ENCODE measurements at places on chromosomes 5 and 9. TPM values are rescaled to one million over a fixed set of nuclear protein-coding genes. Genes with fewer than 3 reads are reported as not detected.

The NTRK2 gene
- not detected for total RNA-seq

DNA sequence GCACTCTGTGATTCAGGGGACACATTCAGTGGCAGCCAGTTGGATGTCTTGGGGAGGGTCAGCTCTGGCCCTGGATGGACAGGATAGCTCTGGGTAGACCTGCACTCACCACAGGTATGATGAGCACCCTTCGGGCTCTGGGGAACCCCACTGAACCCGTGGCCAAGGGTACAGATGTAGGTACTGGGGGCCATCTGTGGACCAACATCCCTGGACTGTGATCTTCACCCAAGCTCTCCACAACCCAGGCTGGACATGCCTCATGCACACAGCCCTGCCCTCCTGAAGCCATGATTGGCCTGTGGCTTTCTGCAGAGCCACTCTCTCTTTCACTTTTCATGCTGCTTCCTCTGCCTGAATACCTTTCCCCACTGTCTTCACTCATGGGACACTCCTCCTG lies 15.6 kb upstream of the ACSL6 start:
- DNase-seq: no peak

The SPINK13 gene
- total RNA-seq: not detected

The PHF19 gene
- 97.9 TPM for total RNA-seq

- DNase-seq: peak; percentile 48
Observed at GRCh38 chr9:114889802-114890224, 40.6 kb downstream of the TNFSF8 start.

DNA sequence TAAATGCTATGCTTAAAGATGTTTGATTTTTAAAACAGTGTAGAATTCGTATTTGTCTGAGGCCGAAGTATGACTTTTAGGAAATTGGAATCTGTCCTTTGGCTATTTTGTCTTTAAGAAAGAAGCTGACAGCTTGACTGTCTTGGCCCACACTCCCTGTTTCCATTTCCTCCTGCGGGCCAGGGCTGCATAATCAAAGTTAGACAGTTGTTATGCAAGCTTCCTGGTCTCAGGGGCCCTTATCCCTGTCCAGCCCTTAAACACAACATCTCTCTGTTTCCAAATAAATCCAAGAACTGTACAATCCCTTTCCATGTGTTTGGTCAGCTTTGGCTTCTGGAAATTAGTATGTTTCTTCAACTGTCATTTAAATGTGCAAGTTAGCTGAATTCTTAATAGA lies 54.6 kb upstream of the ECM2 start:
- no peak for DNase-seq

DNA sequence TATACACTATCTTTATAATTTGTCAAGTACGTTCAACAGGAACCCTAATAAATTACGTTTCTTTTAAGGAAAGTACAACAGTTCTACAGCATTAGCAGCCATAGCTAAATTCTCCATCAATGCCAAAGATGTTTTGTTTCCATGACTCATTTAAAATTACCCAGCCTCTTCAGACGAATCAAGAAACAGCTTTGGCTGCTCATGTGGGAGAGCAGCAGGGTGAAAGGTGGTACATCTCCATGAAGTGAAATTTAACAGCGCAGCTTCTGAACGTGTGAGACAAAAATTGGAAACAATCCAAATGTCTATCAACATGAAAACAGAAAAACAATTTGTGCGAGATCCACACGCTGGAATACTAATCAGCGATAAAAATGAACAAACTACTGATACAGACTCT lies 327.3 kb upstream of the CDH6 start:
- DNase-seq: no peak

The ISCA1 gene
- total RNA-seq: 36.7 TPM

- DNase-seq: no peak
Observed at GRCh38 chr5:180399401-180400215, 46.5 kb upstream of the GFPT2 start.

DNA sequence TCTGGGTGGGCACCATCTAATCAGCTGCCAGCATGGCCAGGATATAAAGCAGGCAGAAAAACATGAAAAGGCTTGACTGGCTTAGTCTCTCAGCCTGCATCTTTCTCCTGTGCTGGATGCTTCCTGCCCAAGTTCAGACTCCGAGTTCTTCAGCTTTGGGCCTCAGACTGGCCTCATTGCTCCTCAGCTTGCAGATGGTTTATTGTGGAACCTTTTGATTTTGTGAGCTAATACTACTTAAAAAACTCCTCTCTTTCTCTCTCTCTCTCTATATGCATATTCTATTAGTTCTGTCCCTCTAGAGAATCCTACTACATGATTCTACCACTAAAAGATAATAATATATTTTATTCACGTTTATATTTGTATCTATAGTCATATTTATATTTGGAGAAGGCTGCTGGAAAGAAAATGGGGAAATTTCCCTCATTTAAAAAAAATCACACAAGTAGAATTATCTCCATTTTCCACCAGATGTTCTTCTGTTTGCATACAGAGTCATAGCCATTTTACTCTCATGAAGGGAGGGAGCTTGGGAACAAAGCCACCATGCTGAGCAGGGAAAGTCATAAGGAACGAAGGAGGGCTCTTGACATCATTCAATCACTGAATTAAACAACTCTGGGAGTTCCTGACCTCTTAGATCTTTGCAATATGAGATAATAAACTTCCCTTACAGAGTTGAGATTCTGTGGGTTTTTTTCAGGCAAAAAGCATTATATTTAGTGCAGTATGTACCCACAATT lies 1137.4 kb upstream of the CDH18 start:
- no peak for DNase-seq

DNA sequence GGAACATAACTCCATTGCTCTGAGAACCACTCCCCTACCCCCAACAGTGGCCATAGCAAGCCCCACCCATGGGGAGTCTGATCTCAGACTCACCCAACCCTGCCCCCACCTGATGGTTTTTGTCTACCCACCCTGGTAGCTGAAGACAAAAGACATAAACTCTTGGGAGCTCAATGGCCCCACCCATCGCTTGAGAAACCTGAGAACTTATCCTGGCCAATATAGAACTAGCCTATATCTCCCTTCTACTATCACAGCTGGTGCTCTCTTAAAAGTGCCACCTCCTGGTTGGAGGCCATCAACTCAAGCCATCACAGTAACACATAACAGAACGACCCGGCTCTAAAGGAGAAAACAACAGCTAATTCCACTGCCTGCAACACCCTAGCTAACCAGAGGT lies 47.9 kb upstream of the SNAPC3 start:
- no peak for DNase-seq

DNA sequence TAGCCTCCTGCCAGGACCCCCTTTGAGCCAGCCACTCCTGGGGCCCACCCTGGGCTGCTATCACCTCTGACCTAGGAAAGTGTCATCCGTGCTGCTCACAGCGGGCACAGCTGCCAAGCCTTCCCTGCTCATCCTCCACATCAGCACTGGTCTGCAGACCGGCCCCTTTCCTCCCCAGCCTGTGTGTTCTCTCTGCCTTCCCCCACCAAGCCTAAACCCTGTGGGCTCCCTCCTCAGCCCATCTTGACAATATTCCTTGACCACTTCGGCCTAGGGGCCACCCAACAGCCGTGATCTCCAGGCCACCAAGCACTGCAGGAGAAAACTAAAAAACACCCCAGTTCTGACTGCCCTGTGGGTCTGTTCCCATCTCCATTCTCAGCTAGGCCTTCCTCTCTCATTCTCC lies 135.1 kb downstream of the DAB2IP start:
- no peak for DNase-seq

- no peak for DNase-seq
Observed at GRCh38 chr5:72282878-72283277, 37.2 kb downstream of the MRPS27 start.

GRCh38 chr9:87497080-87497603 lies 525 bp upstream of the DAPK1 start:
- no peak for DNase-seq

The GHR gene
- 0.56 TPM for total RNA-seq

- DNase-seq: no peak
Observed at GRCh38 chr9:116312221-116312620, 158.6 kb downstream of the PAPPA start.

The PCDHA9 gene
- total RNA-seq: not detected

DNA sequence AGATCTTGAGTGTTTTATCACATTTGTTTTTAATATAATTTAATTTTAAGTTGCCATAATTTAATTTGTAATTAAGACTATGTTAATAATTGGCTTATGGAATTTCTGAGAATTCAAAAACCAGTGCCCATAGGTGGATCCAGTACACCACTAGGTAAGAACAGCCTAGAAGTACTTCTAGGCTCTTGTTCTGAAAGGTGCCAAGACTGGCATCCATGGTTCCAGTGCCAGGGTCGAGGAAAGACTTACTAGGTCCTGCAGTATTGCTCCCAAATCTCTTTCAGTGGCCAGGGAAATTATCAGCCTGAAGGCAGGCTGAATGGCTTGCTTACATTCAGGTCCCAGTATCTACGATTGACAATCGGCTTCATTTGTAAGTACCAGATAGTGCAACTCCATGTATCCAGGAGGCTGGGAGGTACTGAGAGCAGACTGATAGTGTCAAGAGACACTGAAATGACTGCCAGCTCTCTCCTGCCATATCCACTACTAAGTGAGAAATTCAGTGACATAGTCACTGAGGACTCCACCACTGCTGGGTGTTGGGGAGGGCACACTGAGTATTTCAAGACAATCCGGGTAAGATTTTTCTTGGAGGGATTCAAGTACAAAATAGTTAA lies 159.2 kb upstream of the CCDC152 start:
- DNase-seq: no peak

GRCh38 chr9:98536542-98537173 lies 172.1 kb downstream of the GABBR2 start:
- no peak for DNase-seq

- DNase-seq: no peak
Observed at GRCh38 chr9:89789922-89790510, 185.2 kb downstream of the GADD45G start.

DNA sequence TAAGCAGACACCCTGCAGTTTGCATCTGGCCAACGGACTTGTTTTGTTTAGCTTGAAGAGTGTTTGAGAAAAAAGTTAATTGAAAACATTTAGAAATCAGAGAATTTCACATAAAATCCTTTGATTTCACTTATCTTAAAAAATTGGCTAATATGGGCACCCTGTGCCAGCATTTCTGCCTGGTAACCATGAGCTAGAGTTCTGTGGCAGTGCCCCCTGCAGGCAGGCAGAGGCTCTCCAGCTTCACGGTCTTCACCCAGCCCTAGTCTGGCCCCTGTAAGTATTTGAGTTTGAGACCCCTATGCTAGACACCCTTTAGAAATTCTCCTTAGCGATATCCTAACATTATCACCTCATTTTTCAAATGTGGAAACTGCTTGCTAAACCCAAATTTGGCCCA lies 18.8 kb upstream of the FANCC start:
- no peak for DNase-seq

DNA sequence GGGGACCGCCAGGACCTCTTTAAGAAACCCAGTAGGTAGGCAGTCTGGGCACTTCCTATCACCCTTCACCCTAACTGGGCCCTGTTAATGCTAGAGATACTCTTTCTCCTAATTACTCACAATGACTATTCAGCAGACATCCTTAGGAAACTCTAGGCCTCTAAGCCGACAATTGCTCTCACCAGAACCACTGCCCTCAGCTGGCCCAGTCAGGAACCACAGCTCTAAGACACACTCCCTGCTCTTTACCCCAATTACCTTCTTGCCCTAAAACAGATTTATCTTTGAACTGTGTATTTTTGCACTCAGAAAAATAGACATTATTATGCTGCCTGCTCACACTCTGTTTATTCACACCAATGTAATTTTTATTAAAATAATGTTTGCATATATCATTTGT lies 432.6 kb upstream of the SLC30A5 start:
- peak; percentile 8 for DNase-seq

The TMEM174 gene
- total RNA-seq: not detected

The EQTN gene
- total RNA-seq: not detected

GRCh38 chr9:93267681-93268505 lies 84.0 kb downstream of the WNK2 start:
- no peak for DNase-seq

- DNase-seq: no peak
Observed at GRCh38 chr5:137615171-137615775, 116.1 kb upstream of the SPOCK1 start.

The IFNA5 gene
- not detected for total RNA-seq

DNA sequence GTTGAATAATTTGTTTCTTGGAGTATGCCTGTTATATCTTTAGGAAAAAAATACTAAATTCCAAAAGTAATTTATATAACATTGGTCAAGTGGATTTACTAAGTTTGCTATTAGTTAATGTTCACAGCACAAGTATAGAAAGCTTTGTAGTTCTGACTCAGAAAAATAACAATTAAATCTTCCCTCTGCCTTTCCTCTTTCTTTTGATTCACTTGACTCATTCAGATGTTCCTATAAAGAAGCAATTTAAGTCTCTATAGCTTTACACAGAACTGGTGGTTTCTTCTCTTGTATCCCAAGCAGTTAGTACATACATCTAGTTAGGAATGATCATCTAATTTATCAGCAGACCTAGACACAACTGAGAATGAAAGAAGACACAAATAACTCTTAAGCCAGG lies 4.5 kb upstream of the CDC42SE2 start:
- no peak for DNase-seq

DNA sequence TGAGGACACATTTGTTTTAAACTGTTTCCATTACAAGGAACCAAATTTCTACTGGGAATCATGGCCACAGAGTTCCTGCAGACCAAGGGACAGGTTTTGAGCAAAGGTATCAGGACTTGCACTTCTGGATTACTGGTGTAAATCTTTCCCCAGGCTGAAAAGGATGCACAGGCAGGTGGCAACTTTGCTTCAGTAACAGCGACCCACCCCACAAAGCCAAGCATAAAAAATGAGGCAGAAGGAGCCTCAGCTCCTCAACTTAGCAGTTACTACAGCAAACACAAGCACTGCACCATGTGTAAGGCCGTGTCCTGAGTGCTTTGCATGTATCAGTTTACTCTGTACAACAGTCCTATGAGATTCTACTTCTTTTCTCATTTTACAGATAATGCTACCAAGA lies 251.9 kb downstream of the EBF1 start:
- DNase-seq: no peak

DNA sequence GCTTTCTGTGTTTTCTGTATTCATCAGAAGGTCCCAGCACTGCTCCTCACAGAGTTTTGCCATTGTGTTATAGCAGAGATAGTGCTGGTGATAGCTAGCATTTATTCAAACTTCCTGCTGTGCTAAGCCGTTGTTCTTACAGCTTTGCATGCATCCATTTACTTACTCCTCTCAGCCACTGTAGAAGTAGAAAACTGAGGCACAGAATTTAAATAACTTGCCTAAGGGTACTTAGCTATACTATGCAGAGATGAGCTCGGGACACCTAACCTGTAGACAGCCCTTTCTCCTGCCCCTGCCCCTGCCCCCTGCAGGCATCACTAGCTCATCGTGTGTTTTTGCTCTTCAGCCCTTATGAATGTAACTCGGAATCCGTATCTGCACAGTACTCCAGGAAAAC lies 227.6 kb downstream of the SAXO1 start:
- no peak for DNase-seq

GRCh38 chr5:148979083-148979723 lies 83.7 kb downstream of the SH3TC2 start:
- DNase-seq: no peak

DNA sequence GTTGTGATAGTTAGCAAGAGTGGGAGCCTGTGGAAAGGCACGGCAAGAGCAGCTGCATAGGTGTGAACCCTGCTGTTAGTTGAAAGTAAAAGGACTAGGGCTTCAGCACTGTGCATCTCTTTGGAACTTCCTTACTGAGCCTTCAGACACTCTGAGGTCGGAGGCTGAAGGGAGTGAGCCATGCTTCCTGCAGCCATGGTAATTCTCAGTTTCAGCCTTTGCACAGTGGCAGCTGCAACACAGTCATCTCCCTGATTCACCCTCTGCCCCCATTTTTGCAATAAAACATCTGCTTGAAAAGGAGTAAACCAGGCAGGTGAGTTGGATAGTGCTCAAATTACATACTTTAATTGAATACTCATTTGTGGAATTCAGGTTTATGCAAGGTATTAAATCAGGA lies 6.5 kb upstream of the TLE4 start:
- DNase-seq: peak; percentile 47

Measured in HT1080 (cell line).